Type B pancreatic cell (in vitro differentiated cells): ENCODE measurements at places on chromosomes 5 and 9. TPM values are rescaled to one million over a fixed set of nuclear protein-coding genes. Genes with fewer than 3 reads are reported as not detected.

DNA sequence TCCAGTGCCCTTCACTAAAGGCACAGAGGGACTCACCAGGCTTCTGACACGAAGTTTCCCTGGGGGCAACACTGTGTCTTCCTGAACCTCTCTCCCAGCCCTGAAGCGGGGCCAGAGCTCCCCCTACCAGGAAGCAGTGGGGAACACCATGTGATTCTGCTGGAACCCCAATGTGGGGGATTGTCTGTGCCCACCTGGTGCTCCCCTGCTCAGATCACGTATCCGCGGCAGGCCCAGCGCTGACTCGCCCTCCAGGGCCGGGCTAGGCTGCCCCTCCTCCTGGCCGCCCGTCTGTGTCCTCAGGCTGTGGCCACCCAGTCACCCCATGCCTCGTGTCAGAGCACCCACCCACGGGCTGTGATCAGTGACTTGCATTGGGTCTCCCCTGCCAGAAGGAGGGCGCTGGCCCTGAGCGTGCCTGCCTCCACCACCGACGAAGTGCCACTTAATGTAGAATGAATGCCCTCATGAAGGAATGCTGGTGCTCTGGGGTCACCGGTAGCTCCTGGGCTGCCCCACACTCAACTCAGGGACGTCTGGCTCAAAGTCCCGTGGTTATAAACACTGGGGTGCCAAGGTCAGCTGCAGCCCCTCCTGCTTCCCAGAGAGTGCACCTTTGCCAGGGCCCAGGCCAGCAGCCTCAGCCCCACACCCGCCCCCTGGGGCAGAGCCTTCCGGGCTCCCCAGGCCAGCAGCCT is 22.1 kb downstream of the SARDH start:
- H3K4me3 ChIP-seq = no peak overlapping the region
- DNase-seq = no peak
- peaks cover 4% of the 10 kb centered on the region for H3K4me1 ChIP-seq
- no peaks in the 10 kb centered on the region for H3K27me3 ChIP-seq
- H3K27ac ChIP-seq = no peak overlapping the region

- no peak overlapping the region for H3K4me3 ChIP-seq
- H3K27ac ChIP-seq = no peak overlapping the region
- no peaks in the 10 kb centered on the region for H3K36me3 ChIP-seq
- H3K27me3 ChIP-seq = peaks cover 10% of the 10 kb centered on the region
- no peak for DNase-seq
Observed at GRCh38 chr9:22363421-22363887, 83.2 kb upstream of the DMRTA1 start.

DNA sequence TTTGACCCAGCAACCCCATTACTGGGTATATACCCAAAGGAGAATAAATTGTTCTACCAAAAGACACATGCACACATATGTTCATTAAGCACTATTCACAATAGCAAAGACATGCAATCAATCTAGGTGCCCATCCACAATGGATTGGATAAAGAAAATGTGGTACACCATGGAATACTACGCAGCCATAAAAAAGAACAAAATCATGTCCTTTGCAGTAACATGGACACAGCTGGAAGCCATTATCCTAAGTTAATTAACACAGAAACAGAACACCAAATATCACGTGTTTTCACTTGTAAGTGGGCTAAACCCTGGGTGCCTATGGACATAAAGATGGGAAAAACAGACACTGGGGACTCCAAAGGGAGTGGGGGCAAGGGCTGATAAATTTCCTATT is 46.6 kb downstream of the KLHL3 start:
- no peak overlapping the region for H3K4me3 ChIP-seq

Gene TEX48
- total RNA-seq = not detected in 2 replicates

GRCh38 chr9:37290366-37290939 is 132.0 kb upstream of the GRHPR start:
- DNase-seq = no peak
- no peak overlapping the region for H3K27ac ChIP-seq
- H3K4me3 ChIP-seq = no peak overlapping the region
